ENCODE measurements at places on chromosomes 2 and 18. TPM values are rescaled to one million over a fixed set of nuclear protein-coding genes. Genes with fewer than 3 reads are reported as not detected.

NAGK gene
- total RNA-seq, result 115 TPM

CENPO gene
- 30.6 TPM for total RNA-seq

DNA sequence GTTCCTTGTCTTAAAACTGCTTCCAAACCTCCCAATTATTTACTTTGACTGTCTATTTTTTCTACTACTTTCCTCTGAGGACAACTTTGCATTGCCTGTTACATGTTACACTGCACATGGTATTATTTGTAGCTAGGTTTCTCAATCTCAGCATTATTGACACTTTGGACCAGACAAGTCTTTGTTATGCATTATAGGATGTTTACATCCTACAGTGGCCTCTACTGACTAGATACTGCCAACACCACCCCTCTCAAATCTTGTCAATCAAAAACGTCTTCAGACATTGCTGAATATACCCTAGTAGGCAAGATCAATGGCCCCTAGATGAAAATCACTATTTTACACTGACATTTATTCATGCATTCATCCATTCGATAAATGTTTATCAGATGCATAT lies 129.6 kb upstream of the DNAJC10 start:
- DNase-seq, result no peak
- no peaks in the 10 kb centered on the region for H3K27me3 ChIP-seq
- no peak overlapping the region for H3K4me3 ChIP-seq
- peaks cover 16% of the 10 kb centered on the region for H3K4me1 ChIP-seq
- H3K27ac ChIP-seq, result no peak overlapping the region

DNA sequence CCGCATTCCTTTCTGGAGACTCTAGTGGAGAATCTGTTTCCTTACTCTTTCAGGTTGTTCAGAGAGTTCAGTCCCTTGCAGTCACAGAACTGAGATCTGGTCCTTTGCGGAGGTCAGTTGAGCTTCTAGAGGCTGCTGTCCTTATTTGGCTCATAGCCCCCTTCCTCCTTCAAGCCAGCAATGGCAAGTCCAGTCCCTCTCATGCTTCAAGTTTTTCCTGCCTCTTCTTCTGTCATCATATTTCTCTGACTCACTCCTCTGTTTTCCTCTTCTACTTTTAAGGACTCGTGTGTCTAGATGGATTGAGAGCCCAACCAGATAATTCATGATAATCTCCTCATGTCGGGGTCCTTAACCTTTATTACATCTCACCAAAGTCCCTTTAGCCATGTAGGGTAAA lies 173.5 kb upstream of the FOSL2 start:
- no peaks in the 10 kb centered on the region for H3K27me3 ChIP-seq
- no peak overlapping the region for H3K4me3 ChIP-seq
- no peaks in the 10 kb centered on the region for H3K4me1 ChIP-seq
- H3K27ac ChIP-seq, result no peak overlapping the region
- no peaks in the 10 kb centered on the region for H3K36me3 ChIP-seq

DNA sequence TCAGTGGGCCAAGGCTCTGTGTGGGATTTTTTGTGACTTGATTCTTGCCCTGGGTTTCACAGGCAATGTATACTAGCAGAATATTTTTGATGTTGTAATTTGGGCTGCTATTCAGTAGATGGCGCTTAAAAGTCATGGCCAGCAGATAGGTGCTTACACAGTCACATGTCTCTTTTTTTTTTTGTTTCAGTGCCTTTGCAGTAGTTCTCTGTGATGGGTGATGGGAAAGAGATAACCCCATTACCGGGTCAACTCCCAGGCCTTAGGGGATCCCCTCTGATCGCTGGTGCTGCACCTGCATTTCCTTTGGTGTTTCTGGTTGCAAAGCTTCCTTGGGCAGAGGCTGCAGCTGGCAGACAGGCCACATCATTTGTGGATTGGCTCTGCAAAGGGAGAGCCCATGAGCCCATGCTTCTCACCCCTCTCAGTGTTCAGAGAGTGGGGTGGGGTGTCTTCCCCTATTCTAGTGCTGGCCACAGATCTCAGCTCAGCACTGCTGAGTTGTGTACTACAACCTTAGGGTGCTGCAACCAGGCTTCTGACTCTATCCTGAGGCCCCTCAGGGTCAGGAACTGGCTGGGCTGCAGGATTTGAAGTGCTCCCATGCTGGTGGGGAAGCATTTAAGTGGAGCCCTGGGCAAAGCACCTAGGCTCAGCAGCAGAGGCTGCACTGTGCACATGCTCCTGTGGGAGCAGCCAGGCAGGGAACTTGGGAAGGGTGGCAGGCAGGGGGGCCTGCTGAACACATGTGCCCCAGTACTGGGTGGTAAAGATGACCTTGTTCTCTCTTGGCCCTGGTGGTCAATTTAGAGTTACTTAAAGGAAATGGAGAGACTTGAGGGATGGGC lies 219.8 kb upstream of the SPHKAP start:
- H3K36me3 ChIP-seq, result peaks cover 3% of the 10 kb centered on the region
- no peak overlapping the region for H3K4me3 ChIP-seq
- no peak for DNase-seq
- H3K27me3 ChIP-seq, result no peaks in the 10 kb centered on the region

- H3K4me1 ChIP-seq, result peaks cover 42% of the 10 kb centered on the region
- H3K4me3 ChIP-seq, result no peak overlapping the region
- no peak for DNase-seq
- no peaks in the 10 kb centered on the region for H3K27me3 ChIP-seq
These were observed 457.2 kb downstream of the STK39 start for GRCh38 chr2:167790189-167790588.

GRCh38 chr2:120783371-120783791 lies 47.7 kb downstream of the GLI2 start:
- no peak overlapping the region for H3K27ac ChIP-seq
- H3K4me1 ChIP-seq, result peaks cover 11% of the 10 kb centered on the region
- H3K4me3 ChIP-seq, result no peak overlapping the region
- no peak for DNase-seq
- no peaks in the 10 kb centered on the region for H3K36me3 ChIP-seq

FEV gene
- total RNA-seq, result 15.6 TPM

VIT gene
- not detected for total RNA-seq

STPG4 gene
- total RNA-seq, result 0.33 TPM

- H3K27me3 ChIP-seq, result no peaks in the 10 kb centered on the region
- H3K36me3 ChIP-seq, result peaks cover 5% of the 10 kb centered on the region
- no peak overlapping the region for H3K4me3 ChIP-seq
- H3K27ac ChIP-seq, result peak overlapping the region; percentile 44
- DNase-seq, result no peak
These were observed 713.1 kb downstream of the CBLN2 start for GRCh38 chr18:71831039-71831438.

DNA sequence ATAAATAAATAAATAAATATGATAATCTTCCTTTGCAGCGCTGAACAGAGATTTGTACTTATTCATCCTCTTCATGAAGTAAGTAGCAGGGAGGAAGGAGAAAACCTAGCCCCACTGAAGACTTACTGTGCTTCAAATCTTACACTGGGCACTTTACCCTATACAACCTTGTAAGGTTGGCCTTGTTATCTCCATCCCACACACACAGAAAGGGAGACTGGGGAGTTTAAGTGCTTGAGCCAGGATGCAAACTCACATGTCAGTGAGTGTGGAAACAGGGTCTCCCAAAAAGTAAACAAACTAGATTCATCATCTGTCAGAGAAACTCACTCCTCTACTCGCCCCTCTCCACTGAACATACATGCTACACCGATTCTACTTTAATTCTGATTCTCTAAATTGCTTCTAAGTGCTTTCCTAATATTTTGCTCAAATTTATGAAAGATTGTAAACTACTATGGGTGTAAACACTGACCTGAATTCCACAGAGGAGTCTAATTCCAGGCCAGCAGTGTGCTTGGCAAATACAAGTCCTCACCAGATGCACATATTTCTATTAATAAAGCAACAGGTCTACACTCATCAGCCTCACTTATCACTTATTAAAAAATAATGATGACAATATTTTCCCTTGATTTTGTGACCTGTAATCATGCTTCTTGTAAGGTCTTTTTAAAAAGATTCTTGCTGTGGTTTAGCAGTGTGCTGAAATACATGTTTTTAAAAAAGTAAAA lies 155.5 kb downstream of the TCF4 start:
- H3K36me3 ChIP-seq, result no peaks in the 10 kb centered on the region
- no peak for DNase-seq
- no peaks in the 10 kb centered on the region for H3K27me3 ChIP-seq
- H3K4me3 ChIP-seq, result no peak overlapping the region
- H3K4me1 ChIP-seq, result peaks cover 8% of the 10 kb centered on the region

PFN4 gene
- total RNA-seq, result 0.55 TPM

- H3K4me3 ChIP-seq, result peak overlapping the region; percentile 74
- H3K27me3 ChIP-seq, result no peaks in the 10 kb centered on the region
- no peak overlapping the region for H3K27ac ChIP-seq
- H3K4me1 ChIP-seq, result peaks cover 20% of the 10 kb centered on the region
- no peak for DNase-seq
These were observed 21.9 kb upstream of the PTMA start for GRCh38 chr2:231686192-231687100.

IFT172 gene
- total RNA-seq, result 43.7 TPM
